ENCODE measurements at places on chromosomes 1 and 21.

DNA sequence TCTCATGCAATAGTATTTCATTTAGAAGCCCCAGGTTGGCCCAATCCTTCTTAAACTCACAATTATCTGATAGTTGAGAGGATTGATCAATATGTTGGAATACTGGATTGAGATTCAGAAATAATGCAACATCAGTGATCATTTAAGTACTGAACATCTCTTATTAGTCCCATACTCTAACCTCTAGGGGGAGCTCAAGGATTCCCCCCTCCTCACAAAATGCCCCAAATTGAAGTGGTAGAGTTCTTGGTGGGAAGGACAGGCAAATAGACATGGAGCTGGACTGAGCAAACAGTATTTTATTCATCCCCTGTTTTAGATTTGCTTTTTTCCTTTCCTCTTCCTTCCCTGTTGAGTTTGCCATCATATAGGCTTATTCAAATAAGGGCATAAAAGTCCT lies 62.8 kb downstream of the NGF start:
- peak; percentile 17 for DNase-seq

GRCh38 chr21:39612233-39613040 lies at the start of gene B3GALT5:
Gene B3GALT5 (plus strand): TSS chr21:39612940. CDS start chr21:39660560, 47,620 bp downstream.
- no peak for DNase-seq

DNA sequence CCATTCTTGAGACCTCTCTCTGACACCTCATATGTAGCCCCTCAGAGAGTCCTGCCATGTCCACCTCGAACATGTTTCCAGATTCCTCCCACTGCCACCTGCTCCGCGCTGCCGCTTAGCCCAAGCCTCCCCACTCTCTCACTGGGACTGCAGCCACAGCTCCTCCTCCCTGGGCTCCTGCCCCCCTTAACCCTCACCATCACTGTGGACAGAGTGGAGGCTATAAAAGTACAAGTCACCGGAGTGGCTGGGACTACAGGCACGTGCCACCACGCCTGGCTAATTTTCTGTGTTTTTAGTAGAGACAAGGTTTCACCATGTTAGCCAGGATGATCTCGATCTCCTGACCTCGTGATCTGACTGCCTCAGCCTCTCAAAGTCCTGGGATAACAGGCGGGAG lies 77.0 kb downstream of the VWA5B1 start:
- DNase-seq = no peak

DNA sequence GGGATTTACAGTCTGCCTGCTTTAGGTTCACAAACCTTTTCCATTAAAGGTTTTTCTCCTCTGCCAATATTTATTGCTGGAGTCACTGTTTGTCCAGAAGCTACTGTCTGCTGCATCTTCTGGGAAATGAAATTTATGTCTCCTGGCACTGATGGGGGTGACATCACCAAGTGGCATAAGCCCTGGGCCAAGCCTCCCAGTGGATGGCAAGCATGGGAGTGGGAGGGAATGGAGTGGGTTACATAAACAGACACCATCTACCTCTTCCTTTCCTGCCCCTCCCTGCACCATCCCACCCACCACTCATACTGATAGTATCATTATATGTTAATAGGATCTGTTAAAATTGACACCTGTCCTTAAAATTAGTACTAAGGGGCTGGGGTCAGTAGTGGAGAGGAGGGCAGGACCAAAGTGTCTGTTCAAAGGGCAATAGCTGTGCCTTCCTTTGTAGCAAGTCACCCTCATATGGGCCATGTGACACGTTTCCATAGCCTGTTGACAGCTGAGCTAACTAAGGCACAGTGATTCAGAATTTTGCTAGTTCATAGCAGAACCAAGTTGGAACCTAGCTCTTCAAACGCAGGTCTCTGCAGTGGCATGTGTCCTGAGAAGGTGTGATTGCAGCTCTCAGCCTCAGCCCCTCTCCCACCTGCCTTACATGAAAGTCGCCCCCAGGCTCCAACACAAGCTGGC lies 71.0 kb downstream of the MAB21L3 start:
- no peak for DNase-seq

- DNase-seq = no peak
These were observed 4.4 kb upstream of the PYCR2 start for GRCh38 chr1:225928186-225929175.
